ENCODE measurements at places on chromosomes 3 and 15.

- DNase-seq, result no peak
Measured at GRCh38 chr3:46070595-46071093, 43.4 kb upstream of the XCR1 start.

- DNase-seq, result peak; percentile 54
Measured at GRCh38 chr15:100592898-100593297, 9.1 kb downstream of the LINS1 start.

DNA sequence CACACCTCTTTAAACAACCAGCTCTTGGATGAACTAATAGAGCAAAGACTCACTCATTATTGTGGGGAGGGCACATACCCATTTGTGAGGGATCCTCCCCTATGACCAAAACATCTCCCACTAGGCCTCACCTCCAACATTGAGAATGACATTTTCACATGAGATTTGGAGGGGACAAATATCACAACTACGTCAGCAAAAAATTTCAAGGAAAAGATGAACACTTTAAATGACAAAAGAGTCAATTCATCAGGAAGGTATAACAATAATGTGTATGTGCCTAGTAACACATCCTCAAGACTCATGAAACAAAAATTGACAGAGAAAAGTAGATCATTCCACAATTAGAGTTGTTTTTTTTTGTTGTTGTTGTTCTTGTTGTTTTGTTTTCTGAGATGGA, 38.4 kb upstream of the CHD2 start:
- DNase-seq, result no peak

- DNase-seq, result no peak
Measured at GRCh38 chr3:115139072-115139471, 8.0 kb downstream of the ZBTB20 start.

- no peak for DNase-seq
Measured at GRCh38 chr15:93321881-93322282, 232.9 kb upstream of the RGMA start.

- no peak for DNase-seq
Measured at GRCh38 chr3:157981819-157982218, 124.4 kb downstream of the SHOX2 start.

GRCh38 chr15:90851114-90851513, 17.3 kb upstream of the FURIN start:
- no peak for DNase-seq

DNA sequence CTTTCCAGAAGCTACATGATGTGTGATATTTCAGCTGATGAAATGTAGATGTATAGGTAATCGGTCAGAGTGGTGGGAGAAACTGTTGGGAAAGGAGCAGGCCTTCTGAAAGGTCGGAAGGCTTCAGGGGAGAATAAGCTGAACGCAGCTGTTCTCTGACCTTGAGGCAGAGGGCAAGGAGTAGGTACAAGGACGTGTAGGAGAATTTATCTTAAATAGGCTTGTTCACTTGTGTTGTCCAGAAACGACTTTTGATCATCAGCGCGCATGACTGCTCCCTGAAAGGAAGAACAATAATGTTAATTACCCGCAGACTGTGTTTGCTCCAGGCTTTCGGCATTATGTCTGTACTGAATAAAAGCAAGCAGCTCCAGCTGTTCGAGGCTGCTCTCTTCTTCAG, 39.6 kb downstream of the GPR160 start:
- DNase-seq, result no peak

- DNase-seq, result no peak
Measured at GRCh38 chr15:78667578-78668236, 26.7 kb upstream of the CHRNB4 start.

- DNase-seq, result no peak
Measured at GRCh38 chr3:112302150-112302830, 8.3 kb upstream of the SLC9C1 start.

DNA sequence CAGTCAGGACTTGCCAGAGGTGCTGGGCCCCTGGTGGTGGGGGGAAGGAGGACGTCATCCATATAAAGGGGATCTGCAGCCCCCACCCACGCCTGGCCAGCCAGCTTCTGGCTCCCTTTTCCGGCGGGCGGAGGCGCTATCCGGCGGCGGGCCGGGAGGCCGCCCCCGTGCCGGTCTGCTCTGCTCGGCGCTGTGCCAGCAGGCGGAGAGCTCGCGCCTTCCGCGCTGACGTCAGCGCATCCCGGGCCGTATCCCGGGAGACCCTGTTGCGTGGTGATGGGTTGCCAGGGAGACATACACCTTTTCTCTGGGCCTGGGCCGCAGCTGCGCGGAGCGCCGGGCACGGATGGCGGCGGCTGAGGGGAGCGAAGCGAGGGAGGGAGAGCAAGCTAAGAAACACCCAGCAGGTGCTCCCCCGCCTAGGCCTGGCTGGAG, 1.1 kb downstream of the FAM131A start:
- DNase-seq, result no peak

GRCh38 chr15:41906608-41907007, 12.8 kb upstream of the SPTBN5 start:
- DNase-seq, result no peak

- DNase-seq, result no peak
Measured at GRCh38 chr3:179264449-179264848, 13.5 kb upstream of the KCNMB3 start.

DNA sequence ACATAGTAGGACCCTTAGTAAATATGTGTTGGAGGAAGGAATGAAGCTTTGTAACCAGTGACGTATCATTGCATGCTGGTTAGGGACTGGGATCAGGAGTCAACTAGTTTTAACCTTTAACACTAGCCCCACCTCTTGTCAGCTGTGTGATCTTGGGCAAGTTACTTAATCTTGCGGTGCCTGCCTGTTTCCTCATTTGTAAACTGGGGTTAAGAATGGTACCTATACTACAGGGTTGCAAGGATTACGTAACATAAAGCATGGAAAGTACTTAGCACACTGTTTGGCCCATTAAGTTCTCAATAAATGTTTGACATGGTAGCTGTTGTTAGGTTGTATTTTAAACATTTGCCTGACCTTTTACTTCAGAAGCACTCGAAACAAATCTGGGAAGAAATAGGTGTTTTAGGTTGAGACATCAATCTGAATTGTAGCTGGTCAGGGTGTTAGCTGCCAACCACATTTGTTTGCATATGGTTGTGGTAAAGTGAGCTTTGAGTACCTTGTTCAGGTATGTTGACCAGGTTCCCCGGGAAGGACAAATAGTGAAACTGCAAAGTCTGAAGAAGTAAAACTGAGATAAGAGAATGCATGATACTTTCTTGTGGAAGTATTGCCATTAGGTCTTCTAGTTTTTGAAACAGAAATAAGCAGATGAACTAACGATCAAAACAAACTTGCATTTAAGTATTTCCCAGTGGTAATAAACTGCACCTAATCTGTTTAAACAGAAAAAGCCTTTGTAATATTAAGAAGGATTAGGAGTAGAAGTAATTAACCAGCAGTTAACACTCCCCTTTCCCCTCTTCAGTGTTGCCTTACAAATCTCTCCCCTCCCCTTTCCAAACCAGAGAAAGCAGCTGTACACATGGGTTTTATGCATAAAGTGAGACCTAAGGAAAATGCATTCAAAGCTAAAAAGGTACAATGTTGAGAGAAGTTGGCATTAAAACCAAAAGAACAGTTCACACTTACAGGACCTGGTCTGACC, 25.8 kb upstream of the SCAANT1 start:
- DNase-seq, result no peak

DNA sequence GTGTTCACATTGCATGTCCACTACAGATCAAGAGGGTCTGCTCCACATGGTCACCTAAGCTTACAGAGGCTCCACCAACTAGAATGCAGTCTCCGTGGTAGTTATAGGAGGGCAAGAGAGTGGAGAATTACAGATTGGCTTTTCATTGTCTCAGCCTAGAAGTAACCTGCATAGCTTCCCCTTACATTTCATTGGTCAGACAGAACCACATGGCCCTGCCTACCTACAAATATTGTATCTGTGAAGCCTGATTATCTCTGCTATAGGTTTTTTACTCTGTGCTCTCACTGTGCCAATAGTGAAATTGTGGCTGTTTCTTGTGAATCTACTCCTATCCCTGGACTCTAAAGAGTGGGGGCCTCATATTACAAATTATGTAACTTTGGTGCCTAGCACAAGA, 2.5 kb upstream of the TLNRD1 start:
- DNase-seq, result no peak

GRCh38 chr15:81176291-81176893, 20.3 kb upstream of the IL16 start:
- no peak for DNase-seq

GRCh38 chr3:196842567-196843434, 24.9 kb upstream of the SENP5 start:
- DNase-seq, result no peak

DNA sequence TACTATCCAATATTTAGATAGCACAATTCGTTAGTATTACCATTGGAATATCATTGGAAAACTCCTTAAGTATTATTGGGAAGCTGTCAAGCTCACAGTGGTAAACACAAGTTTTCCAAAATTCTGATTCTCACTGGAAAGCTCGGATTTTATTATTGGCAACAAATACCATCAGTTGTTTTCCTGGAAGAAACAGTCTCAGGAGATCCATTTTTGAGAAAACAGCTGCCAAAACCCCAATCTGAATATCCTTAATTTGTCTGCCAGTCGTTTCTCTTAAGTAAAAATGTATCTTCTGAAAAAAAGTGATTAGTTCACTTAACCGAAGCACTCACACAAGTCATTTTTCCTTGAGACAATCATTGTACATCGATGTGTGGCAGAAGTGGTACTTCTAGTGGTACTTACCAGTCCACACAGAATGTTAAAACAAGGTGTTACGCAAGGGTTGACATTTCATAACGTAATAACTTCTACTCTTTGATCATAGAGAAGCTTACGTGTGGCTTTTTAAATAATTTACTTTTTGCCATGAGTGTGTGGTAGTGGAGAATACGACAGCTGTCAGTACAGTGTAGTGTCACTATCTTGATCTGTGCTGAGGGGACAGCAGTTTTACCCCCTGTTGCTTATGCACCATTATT, 74.9 kb downstream of the FAM43A start:
- DNase-seq, result no peak

DNA sequence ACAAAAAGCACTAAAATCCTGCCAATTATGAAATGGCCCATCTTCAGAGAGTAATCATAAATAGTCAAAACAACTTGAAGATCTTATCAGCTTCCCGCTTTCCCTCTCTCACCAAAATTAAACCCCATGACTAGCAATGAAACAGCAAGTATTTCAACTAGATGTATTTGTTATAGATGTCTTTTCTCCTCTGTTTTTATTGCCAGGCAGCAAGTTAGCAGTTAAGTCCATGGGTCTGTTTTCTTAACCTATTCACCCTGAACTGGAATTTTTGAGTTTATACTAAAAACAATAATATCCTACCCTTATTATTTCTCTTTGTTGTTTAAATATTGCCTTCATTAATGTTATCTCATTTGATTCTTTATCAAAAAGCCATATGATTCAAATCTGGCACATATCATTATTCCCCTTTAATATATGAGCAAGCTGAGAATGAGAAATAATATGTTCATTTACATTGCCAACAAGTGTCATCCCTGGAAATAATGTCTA, 23.3 kb downstream of the AQP9 start:
- DNase-seq, result no peak

DNA sequence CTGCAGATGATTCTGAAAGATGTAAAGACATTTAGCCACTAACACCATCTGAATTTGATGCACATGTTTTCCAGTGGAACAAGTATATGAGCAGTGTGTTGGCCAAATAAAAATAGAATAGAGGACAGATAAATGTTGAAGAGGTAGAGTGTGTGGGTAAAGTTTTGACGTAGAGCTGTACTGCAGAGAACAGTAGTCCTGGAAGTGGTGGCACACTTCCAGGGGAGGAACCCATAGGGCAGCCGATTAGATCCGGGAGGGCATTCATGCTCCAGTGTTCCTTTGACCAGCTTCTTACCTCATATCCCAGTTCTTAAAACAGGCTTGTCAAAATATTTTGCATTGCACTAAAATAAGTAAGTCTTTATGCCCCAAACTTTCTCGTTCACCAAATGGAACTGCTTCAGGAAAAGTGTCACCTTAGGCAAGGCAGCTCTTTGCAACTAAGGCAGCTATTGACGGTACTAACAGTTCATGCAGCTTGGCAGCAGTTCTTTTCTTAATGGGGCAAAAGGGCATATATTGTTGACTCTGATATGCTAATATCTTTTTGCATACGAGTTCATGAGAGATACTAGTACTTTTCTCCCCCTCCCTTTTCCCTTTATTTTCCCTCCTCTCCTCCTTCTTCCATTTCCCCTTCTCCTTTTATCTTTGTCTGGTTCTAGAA, 429.3 kb upstream of the AZI2 start:
- no peak for DNase-seq

DNA sequence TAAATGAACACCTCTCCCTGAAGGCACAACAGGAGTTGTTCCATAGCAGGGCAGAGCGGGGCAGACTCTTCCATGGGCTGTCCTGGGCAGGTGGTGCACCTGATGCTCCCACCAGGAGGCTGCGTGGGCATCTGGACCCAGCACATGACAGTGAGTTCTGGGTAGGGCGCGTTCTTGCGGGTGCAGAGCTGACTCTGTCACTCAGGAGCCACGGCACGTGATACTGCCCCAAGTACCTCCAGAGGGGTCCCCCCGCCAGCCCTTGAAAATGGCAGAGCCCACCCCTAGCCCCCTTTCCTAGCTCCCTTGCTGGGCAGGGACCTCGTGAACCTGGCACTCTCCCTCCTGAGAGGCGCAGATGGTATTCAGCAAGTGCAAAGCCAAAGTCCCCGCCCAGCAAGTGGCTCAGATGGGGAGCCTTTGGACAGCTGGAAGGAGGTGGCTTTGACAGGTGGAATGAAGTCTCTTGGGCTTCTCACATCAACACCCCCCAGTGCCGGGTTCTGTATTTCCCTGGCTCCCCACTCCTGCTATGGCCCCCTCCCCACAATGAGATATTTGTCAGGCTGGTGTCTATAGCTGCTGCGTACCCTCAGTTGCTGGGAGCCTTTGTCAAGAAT, 172.1 kb downstream of the TBC1D2B start:
- DNase-seq, result no peak

GRCh38 chr15:76972389-76973361, 22.3 kb upstream of the PSTPIP1 start:
- no peak for DNase-seq

DNA sequence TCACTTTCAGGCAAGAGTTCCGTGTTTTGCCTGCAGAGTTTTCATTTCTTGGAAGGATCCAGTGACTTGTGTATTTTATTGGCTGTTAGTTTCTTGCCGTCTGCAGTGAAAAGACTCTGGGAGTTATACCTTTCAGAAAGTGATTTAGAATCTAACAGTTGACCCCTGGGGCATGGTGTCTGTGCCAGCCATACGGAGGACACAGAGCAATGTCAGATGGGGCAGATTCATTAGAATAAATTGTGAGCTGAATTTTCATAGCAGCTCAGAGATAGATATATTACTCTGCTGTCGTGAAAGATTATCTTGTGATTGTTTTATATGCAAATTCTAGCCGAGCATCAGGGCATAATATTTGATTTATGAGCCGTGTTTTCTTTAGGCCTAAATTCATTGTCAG, 131.6 kb downstream of the SV2B start:
- no peak for DNase-seq

DNA sequence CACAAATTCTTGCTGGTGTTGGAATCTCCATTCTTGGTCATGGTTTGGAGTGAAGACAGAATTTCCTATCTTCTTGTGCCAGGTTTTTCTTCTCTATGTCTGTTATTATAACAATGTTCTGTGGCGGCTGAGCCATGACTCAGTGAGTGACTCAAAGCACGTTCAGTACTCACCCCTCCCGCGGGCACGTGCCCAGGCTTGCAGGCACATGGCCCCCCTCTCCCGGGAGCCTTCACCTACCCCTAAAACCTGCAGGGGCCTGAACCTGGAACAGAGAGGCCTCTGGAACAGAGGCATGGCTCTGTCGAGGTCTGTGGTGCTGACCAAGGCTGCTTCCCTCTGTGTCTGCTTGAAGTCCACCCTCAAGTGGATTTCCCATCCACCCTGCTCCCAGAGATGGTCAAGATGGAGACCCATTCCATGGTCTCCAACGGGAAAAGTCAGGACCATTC, 27.6 kb downstream of the PLXNB1 start:
- DNase-seq, result peak; percentile 87

- peak; percentile 57 for DNase-seq
Measured at GRCh38 chr3:38084334-38085310, 45.6 kb downstream of the DLEC1 start.
